ENCODE measurements at places on chromosomes 4 and X.

DNA sequence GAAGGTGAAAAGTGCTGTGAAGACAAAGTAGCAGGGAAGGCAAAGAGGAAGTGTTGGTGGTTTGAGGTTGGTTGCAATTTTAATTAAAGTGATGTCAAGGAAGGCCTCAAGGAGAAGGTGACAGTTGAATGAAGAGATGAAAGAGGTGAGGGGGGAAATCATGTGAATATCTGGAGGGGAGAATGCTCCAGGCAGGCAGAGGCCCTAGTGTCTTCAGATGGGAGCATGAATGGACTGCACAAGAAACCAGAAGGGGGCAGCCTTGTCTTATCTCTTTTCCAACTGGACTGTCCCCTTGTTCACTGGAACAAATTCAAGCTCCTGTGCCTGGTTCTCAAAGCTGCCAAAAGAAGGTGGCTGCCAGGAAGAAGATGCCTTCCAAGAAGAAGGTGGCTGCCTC, 68.4 kb downstream of the MAOB start:
- no peak for DNase-seq

DNA sequence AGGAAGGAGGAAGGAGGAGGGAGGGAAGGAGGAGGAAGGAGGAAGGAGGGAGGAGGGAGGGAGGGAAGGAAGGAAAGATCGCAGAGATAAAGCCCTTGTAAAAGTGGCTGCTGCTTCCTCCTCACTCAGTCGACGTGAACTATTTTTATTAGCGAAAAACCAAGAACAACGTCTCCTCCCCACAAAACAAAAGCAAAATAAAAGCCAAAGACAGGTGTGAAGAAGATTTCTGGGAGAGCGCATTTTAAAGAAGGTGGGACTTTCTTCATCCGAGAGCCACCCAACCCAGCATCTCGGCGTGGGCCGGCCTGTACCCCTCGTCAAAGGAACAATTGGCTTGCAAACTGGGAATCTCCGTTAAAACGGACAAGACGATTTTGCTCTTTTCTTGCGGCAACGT, 40.7 kb upstream of the ASMTL start:
- DNase-seq = no peak

DNA sequence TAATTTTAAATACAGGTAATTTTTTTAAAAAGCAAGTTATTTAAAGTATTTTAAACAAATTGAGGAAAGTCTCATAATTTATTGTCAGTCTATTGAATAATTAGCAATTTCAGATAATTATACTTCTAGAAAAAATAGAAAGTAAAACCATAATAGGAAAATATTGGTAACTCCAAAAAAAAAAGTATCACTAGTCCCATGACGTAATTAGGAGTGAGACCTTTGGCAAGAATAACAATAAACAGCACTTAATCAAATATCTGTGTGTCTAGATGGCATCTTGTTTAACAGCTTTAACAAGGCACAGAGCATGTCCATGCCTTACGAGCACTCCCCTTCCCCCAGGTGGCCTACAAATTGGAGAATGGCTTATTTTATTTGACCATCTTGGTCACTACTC, 1683.6 kb upstream of the AGA start:
- no peak for DNase-seq

- no peak for DNase-seq
Measured at GRCh38 chr4:89334311-89334710, 26.7 kb upstream of the GPRIN3 start.

DNA sequence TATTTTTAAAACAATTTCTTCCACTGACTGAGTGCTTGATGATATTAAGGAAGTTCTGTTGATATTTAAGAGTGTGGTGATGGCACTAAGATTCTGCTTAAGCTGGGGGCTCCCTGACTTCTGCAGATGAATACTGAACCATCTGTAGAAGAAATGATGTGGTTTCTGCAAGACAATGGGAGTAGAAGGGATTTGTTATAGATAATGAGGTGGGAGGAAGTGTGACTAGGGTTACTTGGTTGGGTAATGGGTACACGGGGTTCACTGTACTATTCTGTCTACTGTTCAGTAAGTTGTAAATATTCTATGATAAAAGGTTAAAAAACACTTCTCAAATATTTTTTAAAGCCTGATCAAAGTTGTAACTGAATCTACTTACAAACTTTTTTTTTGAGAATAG, 60.9 kb upstream of the TXK start:
- no peak for DNase-seq

- DNase-seq = no peak
Measured at GRCh38 chr4:139550724-139551429, 5.1 kb downstream of the SETD7 start.

DNA sequence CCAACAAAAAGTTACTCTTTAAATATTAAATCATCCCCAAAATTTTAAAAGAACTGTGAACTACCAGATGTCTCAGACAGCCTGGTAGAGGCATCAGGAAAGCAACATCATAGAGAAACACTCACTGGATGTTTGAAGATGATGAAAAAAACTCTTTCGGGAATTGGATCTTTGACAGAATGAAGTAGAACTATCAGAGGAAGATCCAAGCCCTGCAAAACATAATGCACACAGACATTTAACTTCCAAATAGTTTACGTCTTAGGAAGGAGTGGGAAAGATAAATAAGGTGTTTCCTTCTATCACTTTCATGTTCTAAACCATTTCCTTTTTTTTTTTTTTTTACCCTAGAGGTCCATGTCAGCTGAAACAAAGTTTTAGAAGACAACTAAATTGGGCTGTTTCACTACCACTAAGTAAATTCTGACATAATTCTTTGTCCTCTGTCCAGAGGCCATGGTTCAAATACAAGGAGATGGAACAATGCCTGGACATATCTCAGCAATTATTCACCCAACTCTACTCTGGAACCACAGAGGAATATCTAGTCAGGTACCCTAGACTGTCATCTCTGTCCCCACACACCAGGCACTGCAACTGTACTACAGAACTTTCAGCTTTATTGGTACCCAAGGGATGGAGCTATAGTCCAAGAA, 217.7 kb upstream of the INTU start:
- no peak for DNase-seq

GRCh38 chrX:27815209-27815608, 7.4 kb downstream of the MAGEB10 start:
- no peak for DNase-seq

DNA sequence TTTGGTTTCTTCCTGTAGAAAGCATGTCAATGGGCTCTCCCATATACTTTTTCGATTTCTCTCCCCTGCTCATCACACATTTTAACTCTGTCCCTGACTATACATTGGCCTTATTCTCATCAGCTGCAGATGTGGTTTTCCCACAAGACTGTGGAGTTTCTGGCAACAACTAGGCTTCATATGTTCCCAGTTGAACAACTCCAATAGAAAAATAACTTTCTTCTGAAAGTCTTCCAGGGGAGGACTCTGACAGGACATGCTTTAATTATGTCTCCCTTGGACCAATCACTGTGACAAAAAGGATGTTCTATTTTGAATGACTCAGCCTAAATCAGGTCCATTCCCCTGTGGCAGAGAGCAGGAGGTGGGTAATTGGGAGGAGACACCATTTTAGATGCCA, 28.1 kb downstream of the SPANXC start:
- no peak for DNase-seq

- peak; percentile 82 for DNase-seq
Measured at GRCh38 chr4:48017108-48017571, 568 bp downstream of the NIPAL1 start.

DNA sequence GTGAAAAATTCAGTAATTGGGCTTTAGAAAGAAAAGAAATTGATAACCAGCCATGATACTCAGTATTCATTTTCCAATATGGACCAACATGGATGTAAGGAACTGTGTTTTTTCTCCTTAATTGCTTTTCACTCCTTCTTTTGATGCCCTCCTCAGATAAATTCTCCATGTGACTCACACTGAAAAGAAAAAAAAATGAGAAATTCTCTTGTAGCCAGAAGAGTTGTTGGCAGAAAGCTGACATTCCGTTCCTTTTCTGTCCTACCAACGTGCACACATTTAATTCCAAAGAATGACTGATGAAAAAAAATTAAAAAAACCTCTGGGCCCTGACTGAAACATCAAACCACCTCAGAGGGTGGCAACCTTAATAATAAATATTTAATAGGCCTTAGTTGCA, 153.1 kb downstream of the AMELX start:
- DNase-seq = no peak

GRCh38 chr4:95761426-95761825, 78.5 kb upstream of the PDHA2 start:
- DNase-seq = no peak

DNA sequence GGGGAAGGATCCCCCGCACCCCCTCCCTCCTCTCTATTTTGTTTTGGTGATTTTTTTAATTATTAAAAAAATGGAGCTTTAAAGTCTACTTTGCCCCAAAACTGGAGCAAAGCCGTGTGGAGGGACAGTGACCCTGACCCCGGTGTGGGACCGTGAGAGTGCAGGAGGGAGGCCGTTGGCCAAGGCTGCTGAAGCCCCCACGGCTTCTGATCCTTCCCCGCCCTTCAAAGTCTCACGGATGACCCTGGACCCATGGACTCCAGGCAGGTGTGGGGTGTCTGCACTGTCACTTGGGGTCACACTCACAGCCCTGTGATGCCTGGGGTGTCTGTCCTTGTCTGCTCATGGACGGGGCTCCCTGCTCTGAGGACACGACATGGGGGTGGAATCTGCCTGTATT, 133.3 kb downstream of the CPZ start:
- DNase-seq = peak; percentile 28

DNA sequence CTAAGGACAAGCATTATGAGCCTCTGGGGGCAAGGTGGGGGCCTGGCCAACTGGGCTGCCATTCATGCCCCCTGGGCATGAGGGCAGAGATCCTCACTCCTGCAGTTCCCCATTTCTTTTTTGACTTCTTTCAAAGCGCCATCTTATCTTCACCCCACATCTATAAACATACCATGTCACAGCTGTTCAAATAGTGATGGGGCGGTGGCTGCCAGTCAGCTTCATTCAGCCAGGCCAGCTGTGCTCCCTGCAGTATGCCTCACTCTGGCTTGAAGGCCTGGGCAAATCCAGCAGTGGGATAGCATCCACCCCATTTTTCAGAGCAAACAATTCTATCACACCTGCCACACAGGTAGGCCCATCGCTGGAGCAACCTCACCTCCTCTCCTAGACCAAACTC, 85.5 kb downstream of the NHSL2 start:
- DNase-seq = no peak

GRCh38 chrX:24151513-24151912, 2.0 kb downstream of the ZFX start:
- DNase-seq = no peak

GRCh38 chr4:182862921-182863320, 54.3 kb downstream of the DCTD start:
- DNase-seq = no peak

DNA sequence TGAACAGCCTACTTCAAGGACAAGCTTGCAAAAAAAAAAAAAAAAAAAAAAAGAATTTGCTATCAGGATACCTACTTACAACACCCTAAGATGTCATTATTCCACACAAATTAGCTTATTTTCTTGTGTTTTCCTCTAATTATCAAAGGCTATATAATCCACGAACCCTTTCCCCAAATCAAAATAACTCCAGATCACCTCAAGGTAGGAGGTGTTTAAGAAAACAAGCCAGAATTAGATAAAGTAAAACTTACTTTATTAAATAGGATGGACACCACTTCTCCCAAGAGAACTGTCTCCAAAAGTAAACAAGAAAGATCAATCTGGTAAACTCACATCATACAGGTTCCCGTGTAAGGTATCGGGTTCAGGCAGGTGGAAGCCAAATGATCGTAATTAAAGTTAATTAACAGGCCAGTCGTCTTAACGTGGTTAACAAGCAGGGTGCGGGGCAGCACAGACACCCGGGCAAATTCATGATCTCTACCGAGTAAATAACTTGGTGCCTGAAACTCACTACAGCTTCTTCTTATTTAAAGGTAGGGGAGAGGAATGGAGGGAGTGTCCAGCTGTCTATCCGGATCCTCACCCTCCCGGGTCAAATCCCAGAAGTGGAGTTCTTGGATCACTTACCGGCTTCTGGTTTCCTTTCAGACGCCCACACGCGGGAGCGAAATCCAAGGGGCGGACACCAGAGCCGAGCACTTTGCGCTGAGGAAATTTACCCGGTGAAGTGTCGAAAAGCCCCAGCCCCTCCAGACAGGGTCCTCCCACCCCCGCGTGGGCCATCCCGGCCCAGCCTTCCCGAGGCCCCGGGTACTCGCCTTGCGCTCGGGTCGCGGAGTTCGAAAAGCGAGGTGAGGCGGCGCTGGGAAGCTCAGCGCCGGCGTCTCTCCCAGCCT, 708 bp downstream of the ARAP2 start:
- DNase-seq = peak; percentile 67

DNA sequence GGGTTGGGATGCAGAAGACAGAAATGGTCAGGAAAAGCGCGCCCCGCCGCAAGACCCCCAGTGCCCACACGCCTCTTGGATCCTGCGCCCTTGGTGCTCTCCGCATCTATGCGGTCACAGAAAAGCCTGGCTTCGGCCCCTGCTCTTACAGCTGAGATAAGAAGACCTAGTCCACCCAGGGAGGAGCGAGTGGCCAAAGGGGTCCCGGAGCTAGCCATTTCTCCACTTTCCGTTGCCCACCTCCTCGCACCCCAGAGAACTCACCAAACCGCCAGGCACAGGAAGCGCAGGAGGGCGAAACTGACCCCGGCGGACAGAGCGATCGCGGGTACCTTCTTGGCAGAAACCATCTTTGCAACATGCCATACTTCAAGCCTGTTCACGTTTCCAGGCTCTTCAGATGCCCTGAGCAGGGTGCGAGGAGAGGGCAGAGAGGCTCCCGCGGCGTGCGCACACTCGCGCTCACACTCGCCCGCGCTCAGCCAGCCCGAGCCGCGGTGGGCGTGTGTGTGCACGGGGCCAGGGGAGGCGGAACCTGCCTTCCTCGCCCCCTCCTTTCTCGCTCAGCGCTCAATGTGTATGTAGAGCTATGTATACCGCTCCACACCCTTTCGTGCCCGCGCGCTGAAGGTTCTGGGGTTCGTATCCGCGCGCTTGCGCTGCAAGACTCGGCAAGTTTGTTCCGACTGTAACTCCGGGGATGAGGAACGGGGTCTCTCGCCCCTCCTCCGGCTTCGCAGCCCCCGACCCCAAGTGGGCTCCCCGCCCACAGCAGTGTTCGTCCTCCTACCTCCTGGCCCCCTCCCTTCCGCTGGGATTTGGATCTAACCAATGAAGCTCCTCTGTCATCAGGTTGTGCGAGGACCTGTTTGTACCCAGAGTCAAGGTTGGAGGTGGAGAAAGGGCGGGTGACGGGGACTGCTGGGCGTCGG, at the start of gene GABRA4:
GABRA4 (minus strand) TSS at position 507 of the 932 bp plus-strand sequence; CDS start at position 350, 157 bp downstream.
- no peak for DNase-seq

DNA sequence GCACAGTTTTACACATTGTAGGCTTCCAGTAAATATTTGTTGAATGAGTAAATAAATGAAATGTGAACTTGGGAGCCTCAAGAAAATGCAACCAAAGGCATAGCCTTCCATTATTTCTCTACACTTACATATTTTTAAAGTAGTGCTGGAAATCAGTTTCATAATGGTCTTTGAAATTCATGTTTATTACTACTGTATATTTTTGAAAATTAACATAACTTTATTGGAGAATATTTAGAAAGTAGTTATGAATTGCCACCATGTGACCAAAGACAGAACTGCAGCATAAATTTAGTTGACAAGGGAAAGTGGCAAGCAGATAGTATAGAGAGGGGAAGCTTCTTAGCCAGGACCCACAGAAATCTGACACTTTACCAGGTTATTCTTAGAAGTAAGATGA, 6.4 kb downstream of the TCEAL8 start:
- DNase-seq = no peak

Measured in sciatic nerve (tissue), 2 donors.